Erythroblast (primary cell): ENCODE measurements at places on chromosomes 5 and 9.
A peak's percentile ranks its signal among the peaks of the same experiment; 100 is the strongest.

DNA sequence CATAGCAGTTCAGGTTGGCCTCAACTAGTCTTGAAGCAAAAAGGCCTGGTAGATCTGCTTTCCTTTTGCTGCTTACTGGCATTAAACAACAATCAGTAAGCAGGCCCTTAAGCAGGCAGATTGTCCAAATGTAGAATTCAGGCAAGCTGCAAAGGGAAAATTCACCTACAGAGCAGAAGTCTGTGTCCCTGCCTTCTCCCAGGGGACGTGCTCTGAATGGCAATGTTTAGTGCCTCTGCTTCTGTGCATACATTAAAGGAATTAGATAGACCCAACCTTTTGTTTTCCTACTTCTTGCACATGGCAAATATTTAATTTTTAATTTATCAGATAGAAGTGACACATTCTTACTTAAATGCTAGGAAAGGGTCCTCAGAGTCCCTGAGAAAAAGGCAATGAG is 328.8 kb upstream of the PIK3R1 start:
- DNase-seq = no peak

DNA sequence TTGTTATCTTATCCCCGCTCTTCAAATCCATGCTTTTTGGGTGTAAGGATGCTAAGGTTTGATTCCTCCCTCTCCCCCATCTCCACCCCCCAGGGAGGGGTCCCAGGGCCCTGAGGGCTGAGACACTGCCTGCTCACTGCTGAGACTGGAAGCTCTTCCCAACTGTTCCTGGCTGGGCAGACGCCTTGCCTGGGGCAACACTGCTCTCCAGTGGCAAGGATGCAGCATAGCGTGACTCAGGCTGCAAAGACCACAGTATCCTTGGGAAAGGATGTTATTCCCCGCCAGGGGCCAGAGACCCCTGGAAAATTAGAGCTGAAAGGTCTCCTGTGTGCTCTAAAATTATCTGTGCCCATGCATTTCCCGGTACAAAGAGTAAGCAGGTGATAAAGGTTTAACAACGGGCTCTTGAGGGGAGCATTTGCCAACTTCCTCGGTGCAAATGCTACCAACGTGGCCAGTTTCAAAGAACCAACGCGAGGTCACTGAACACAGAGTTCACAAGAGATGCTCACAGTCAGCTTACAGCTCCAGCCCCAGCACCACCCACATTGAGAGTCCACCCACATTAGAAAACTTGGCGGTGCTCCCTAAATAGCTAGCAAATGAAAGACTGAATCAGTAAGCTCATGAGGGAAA is 271.9 kb downstream of the NSG2 start:
- peak; percentile 24 for DNase-seq

DNA sequence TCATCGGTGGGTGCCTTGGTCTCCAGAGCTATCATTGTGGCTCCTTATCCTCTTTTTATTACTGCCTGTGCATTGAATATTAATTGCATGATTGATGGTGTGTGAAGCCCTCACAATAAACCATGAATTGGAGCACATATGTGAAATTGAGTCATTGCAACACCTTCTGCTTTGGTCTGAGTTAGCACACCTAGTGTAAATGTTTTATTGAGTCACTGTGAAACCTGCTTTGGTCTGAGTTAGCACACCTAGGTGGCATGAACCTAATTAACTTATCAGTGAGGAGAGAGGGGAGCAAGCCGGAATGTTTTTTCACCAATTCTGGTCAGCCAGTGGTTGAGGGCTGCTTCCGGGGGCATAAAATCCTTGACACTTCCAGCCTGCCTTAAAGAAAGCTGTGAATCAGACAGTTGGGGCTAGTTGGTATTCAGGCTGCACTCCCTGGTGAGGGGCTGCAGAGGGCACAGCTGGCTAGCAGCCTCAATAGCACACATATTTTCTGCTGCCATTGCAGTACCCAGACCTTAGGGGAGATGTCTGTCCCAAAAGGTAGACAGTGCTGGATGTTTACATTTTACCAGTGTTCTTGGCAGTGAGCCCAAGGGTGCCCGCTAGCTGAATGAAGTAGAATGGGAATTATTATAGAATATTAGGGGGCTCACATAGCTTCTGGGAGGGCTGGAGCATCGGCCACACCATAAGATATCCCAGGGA is 76.5 kb upstream of the GOLM1 start:
- no peak for DNase-seq

DNA sequence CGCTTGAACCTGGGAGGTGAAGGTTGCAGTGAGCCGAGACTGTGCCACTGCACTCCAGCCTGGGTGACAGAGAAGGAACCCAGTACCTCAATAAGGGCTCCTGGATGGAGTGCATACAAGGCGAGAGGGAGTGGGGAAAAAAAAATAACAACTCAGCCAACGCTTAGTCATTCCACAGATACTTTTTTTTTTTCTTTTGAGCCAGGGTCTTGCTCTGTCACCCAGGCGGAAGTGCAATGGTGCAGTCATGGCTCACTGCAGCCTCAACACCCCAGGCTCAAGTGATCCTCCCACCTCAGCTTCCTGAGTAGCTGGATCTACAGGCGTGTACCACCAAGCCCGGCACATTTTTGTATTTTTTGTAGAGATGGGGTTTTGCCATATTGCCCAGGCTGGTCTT is 59.5 kb upstream of the GGTA1 start:
- no peak for DNase-seq

GRCh38 chr5:113090336-113091106 is 113.9 kb downstream of the DCP2 start:
- no peak for DNase-seq

DNA sequence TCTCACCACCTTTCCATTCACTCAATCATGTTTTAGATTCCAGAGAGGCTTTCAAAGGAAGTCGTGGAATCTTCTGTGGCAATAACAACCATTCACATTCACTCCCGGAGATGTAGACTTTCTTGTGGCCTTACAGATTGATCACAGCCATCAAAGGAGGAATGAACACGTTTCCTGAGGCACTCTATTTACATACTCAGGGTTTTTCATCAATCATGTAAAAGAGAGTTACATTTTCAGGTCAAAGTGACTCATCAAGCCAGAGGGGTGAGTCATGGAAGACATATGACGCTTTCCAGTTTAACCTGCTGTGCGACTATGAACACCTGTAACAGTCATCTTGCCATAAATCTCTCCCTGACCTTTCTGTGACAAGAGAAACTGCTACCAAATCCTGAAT is 39.3 kb upstream of the RAD23B start:
- no peak for DNase-seq

- DNase-seq = peak; percentile 65
These were observed 105.6 kb upstream of the PCA3 start for GRCh38 chr9:76658510-76659231.

GRCh38 chr5:134406390-134406789 is 5.3 kb downstream of the CDKN2AIPNL start:
- peak; percentile 21 for DNase-seq

- DNase-seq = no peak
These were observed 30.2 kb upstream of the CCNG1 start for GRCh38 chr5:163407034-163407655.

DNA sequence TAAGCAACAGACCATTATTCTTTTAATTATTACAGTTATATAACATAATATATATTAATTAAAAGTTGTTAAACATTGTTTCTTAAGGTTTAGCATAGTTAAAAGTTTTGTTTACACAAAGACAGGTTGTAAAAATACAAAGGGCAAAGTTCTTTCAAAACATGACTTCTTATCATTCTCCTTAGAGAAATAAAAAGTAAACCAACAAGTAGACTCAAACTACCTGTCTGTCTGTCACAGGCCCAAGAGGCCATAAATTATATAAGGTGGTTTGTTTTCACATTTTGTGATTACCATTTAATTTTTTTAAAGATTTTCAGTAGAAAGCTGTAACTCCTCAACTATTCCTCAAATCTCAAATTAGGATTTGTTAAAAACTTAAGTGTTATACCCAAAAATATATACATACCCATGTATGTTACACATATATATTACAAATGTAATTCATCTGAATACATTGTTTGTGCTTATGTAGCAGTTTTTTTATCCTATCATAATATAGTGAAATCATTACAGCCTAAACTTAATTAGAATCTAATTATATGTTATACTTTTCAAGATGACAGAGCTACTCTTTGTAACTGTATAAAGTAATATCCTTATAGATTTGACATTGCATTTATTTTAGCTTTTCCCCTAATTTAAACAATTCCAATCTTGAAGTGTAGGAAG is 93.8 kb upstream of the GRHPR start:
- no peak for DNase-seq

DNA sequence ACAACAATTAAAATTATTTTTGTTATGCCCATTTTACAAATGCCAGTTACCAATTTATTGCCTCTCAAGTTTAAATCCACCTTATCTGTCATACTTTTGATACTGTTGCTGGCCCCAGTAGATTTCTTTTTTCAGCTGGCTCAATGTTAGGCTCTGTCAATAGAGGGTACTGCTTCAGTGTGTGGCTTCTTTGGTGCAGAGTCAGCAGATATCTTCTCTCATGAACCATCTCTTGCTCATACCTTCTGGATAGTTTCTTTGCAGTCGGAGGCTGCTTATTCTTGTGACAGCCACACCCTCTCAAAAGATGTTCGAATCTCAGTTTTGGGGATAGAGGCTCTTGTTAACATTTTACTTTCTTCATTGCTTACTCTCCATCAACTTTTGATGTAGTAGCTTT is 849.9 kb upstream of the SEMA6A start:
- DNase-seq = no peak

GRCh38 chr9:22992780-22993179 is 546.2 kb downstream of the DMRTA1 start:
- no peak for DNase-seq

- DNase-seq = no peak
These were observed 53.0 kb upstream of the RETREG1 start for GRCh38 chr5:16669776-16670175.

- no peak for DNase-seq
These were observed 2.7 kb downstream of the RABEPK start for GRCh38 chr9:125202846-125203618.

DNA sequence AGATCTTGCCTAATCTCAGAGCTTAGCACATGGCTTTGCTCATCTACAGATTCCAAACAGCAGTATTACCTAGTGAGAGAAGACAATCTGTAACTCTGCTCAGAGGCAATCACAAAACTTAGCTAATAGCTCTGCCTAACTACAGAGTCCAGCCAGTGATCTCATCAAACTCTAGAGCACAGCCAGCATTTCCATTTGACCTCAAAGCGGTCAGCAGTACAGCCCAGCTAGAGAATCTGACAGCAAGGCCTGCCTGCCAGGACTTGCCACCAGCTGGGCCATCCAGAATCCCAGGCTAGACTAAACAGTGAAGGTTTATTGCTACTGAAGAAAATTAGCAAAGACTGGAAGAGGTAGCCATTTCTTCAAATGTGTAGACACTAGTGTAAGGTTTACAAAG is 217.9 kb upstream of the VLDLR start:
- no peak for DNase-seq

- DNase-seq = no peak
These were observed 4.1 kb upstream of the RXRA start for GRCh38 chr9:134321946-134322741.

- no peak for DNase-seq
These were observed 72.0 kb downstream of the PDE8B start for GRCh38 chr5:77282337-77283027.

GRCh38 chr9:101689039-101689438 is 49.4 kb downstream of the GRIN3A start:
- no peak for DNase-seq

DNA sequence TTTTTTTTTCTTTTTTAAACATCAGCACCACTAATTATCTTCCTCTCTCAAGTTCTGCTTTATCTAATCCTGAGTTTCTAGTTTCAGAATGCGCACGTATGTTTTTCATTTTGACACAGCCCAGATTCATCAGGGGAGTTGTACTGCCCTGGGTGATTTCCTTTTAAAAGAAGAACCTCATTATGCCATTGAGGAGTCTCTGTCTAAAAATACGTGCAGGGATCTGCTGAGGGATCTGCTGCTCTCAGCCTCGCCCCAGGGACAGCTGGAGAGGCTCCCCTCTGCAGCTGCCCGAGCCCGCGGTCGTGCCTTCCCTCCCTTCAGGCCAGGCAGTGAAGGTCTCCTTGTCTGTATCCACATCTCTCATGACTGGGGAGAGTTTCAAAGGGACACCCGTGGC is 273.1 kb downstream of the ARHGEF28 start:
- no peak for DNase-seq

GRCh38 chr5:111972548-111972947 is 215.6 kb upstream of the NREP start:
- no peak for DNase-seq

- no peak for DNase-seq
These were observed 128.0 kb downstream of the FANCC start for GRCh38 chr9:95189251-95190098.

- DNase-seq = no peak
These were observed 9.8 kb downstream of the FAM78A start for GRCh38 chr9:131266266-131267229.

- no peak for DNase-seq
These were observed 62.8 kb downstream of the CDC14B start for GRCh38 chr9:96556701-96557461.

GRCh38 chr5:162593881-162594280 is 526.3 kb downstream of the GABRG2 start:
- DNase-seq = no peak

DNA sequence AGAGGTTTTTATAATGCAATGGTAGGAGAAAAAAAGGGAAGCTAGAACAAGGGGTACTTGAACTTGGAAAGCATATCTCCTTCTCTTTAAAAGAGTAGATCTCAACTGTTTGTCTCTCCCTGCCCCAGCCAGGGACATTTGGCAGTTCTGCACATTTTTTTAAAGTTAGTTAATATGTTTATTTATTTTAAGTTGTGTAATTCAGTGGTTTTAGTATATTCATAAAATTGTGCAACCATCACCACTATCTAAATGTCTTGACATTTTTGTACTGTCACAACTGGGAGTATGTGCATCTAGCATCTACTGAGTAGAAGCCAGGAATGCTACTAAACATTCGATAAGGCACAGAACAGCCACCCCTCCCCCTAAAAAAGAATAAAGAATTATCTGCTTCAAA is 103.5 kb upstream of the DPYSL3 start:
- DNase-seq = no peak

GRCh38 chr9:21831841-21832509 is 29.5 kb downstream of the MTAP start:
- no peak for DNase-seq

DNA sequence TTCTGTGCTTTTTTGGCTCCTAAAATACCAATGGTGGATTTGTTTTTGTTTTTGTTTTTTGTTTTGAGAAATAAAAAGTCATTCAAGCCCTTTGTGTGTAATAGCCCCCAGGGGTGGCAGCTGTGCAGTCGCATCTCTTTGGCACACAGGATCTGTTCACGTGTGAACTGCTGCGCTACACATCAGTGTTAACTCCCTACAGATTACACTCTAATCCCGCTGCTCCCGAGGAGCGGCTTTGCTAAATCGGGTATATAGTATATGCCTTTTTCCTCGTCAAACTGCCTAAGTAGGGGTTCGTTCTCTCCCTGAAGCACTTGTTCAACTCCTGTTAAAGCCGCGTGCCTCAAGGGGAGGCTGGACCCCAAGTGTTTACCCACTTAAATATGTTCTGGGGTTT is 22.3 kb downstream of the ZBTB34 start:
- DNase-seq = no peak

DNA sequence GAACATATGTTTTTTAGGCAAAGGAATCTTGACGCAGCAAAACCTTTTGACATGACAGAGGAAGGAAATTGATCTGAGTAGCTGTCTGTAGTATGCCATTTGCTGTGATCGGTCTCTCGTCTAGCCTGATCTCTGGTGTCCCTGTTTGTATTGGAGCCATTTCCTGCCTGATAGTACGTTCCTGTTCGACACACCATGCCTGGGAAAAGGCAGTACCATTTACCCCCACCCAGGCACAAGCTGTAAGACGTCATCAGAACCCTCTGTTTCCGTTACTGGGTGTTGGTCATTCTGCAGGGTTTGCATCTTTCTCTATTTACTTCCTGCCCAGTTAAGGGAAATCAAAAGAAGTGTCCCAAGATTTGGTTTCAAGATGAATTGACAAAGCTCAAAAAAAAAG is 129.7 kb downstream of the CEMIP2 start:
- DNase-seq = peak; percentile 11
